H1 (cell line): ENCODE measurements at places on chromosomes 11 and 22. TPM values are rescaled to one million over a fixed set of nuclear protein-coding genes. Genes with fewer than 3 reads are reported as not detected.

The CENATAC gene
- polyA plus RNA-seq, result 20.1 and 22.7 TPM in 2 replicates

The VPREB1 gene
- polyA plus RNA-seq, result not detected in 2 replicates

DNA sequence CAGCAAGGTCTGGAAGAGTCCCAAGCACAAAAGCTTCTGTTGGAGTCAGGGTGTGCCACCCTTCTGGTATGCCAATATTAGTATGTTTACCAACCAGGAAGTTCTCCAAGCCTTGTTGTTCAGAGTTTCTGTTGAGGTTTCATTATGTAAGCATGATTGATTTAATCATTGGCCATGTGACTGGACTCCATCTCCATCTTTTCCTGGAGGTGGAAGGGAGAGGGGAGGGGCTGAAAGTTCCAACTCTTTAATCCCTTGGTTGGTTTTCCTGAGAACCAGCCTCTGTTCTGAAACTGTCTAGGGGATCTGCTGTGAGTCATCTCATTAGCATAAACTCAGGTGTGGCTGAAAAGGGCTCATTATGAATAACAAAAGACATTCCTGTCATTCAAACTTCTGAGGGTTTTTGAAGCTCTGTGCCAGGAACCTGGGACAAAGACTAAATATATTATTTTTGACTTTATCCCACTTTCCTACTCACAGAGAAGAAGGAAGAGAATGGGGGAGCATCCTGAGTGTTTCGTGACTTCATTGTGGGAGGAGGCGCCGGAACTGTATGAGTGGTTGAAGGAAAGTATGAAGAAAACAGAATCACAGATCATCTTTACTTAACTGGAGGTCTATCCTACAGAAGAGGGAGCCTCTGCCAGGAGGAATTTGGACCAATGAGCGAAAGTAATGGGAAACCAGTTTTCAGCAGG, 138.2 kb downstream of the NECTIN1 start:
- no peak for DNase-seq

The HORMAD2 gene
- polyA plus RNA-seq, result 0.03 TPM in 1 of 2 replicates, not detected in the other

- DNase-seq, result no peak
Observed at GRCh38 chr11:122995526-122995925, 13.9 kb upstream of the BSX start.

DNA sequence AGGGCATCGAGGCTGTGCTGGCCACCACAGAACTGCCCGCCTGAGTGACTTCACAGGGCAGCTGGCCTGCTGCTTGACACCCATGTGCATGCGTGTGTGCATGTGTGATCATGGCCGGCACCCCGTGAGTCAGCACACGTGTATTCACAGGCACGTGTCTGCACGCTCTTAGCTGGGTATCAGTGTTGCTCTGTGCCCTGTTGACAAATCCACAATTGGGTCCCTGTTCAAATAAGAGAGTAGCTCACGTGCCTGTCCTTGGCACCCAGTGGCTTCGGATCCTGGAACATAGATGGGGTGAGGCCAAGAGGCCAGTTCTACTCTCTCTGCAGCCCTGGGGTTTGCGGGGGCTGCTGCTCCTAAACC, 14.0 kb downstream of the B3GAT1 start:
- DNase-seq, result no peak
